ENCODE measurements at places on chromosomes 4 and X. TPM values are rescaled to one million over a fixed set of nuclear protein-coding genes. Genes with fewer than 3 reads are reported as not detected.

GRCh38 chr4:110518889-110519490 lies 43.0 kb downstream of the ENPEP start:
- H3K36me3 ChIP-seq: no peaks in the 10 kb centered on the region
- peaks cover 17% of the 10 kb centered on the region for H3K4me1 ChIP-seq
- H3K27ac ChIP-seq: no peak overlapping the region
- peak; percentile 17 for DNase-seq

SCOC gene
- 32.6 TPM for total RNA-seq

FAT4 gene
- 0.03 TPM for total RNA-seq

GRCh38 chr4:74618166-74618565 lies 173.2 kb downstream of the AREG start:
- H3K4me1 ChIP-seq: no peaks in the 10 kb centered on the region
- no peaks in the 10 kb centered on the region for H3K27me3 ChIP-seq
- no peaks in the 10 kb centered on the region for H3K36me3 ChIP-seq
- DNase-seq: no peak
- H3K27ac ChIP-seq: no peak overlapping the region

DNA sequence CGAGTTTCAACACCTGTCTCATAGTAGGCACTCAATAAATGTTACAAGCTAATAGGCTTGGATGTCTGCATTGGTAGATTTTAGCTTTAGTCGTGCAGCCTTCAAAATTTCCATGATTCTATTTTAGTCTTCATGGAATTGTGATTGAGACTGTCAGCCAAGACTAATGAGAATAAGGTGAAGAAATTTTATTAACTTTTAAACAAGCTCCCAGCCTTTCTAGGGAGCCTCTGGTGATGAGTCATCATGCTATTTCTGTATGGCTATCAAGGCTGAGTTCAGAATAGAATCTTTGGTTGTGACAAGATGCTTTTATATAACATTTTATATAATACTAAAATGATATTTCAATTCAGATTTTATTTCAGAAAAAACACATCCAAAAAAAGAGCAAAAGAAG lies 685.8 kb downstream of the GABRG1 start:
- no peak overlapping the region for H3K27ac ChIP-seq
- no peaks in the 10 kb centered on the region for H3K36me3 ChIP-seq
- H3K4me3 ChIP-seq: no peak overlapping the region
- no peaks in the 10 kb centered on the region for H3K27me3 ChIP-seq
- no peak for DNase-seq
- no peaks in the 10 kb centered on the region for H3K4me1 ChIP-seq

GRCh38 chr4:83208371-83209365 lies 75.9 kb downstream of the COQ2 start:
- no peaks in the 10 kb centered on the region for H3K27me3 ChIP-seq
- no peak overlapping the region for H3K4me3 ChIP-seq
- H3K36me3 ChIP-seq: no peaks in the 10 kb centered on the region
- peaks cover 55% of the 10 kb centered on the region for H3K4me1 ChIP-seq
- peak overlapping the region; percentile 63 for H3K27ac ChIP-seq

- H3K4me3 ChIP-seq: no peak overlapping the region
- H3K4me1 ChIP-seq: no peaks in the 10 kb centered on the region
- DNase-seq: no peak
- no peak overlapping the region for H3K27ac ChIP-seq
- H3K36me3 ChIP-seq: no peaks in the 10 kb centered on the region
Measured at GRCh38 chr4:138696771-138697170, 318.8 kb upstream of the NOCT start.

DNA sequence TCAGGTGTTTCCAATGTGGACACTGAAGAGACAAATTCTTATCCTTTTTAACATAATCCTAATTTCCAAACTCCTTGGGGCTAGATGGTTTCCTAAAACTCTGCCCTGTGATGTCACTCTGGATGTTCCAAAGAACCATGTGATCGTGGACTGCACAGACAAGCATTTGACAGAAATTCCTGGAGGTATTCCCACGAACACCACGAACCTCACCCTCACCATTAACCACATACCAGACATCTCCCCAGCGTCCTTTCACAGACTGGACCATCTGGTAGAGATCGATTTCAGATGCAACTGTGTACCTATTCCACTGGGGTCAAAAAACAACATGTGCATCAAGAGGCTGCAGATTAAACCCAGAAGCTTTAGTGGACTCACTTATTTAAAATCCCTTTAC lies 18.6 kb downstream of the TLR7 start:
- H3K4me3 ChIP-seq: no peak overlapping the region
- H3K27ac ChIP-seq: no peak overlapping the region
- H3K27me3 ChIP-seq: peaks cover 5% of the 10 kb centered on the region
- H3K4me1 ChIP-seq: peaks cover under 1% of the 10 kb centered on the region

DNA sequence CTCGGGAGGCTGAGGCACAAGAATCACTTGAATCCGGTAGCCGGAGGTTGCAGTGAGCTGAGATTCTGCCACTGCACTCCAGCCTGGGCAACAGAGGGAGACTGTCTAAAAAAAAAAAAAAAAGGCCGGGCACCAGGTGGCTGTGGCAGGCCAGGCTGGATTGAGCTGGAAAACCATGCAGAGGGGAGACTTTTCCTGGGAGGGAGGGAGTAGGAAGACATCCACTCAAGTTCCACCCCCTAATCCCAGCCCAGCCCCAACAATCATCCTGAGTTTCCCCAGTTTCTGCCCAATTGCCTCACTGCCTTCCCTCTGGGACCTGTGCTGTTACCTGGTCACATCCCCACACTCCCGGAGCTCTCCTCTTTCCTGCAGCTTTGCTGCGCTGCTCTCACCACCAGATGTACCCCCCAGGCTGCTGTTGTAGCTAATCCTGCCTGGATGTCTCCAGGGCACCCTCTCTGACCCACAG lies 9.0 kb upstream of the TSPYL2 start:
- peak overlapping the region; percentile 92 for H3K27ac ChIP-seq
- DNase-seq: no peak
- no peaks in the 10 kb centered on the region for H3K27me3 ChIP-seq
- no peak overlapping the region for H3K4me3 ChIP-seq
- no peaks in the 10 kb centered on the region for H3K36me3 ChIP-seq
- H3K4me1 ChIP-seq: peaks cover 21% of the 10 kb centered on the region

- DNase-seq: no peak
- peak overlapping the region; percentile 72 for H3K4me3 ChIP-seq
- H3K27me3 ChIP-seq: peaks cover 3% of the 10 kb centered on the region
- peaks cover 6% of the 10 kb centered on the region for H3K4me1 ChIP-seq
- H3K27ac ChIP-seq: no peak overlapping the region
- no peaks in the 10 kb centered on the region for H3K36me3 ChIP-seq
Measured at GRCh38 chrX:129540722-129541184, 694 bp downstream of the OCRL start.

DNA sequence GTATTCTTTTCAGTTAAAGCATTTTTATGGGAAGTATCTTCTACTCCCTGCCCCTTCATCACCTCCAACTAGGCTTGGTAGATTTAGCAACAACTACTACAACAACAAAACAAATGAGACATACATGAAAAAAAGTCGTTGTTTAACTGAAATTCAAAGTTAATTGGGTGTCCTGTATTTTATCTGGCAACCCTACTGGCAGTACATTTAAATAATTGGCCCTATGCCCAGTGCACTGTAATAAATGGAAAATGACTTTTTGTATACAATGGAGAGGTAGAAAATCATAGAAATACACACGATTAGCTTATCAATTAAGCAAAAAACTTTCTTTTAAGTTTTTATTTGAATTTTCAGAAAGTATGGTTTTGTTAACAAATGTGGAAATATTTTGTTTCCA lies 21.4 kb upstream of the CLGN start:
- H3K4me1 ChIP-seq: no peaks in the 10 kb centered on the region
- no peak for DNase-seq
- no peak overlapping the region for H3K27ac ChIP-seq
- no peak overlapping the region for H3K4me3 ChIP-seq

- no peaks in the 10 kb centered on the region for H3K36me3 ChIP-seq
- H3K4me1 ChIP-seq: peaks cover 2% of the 10 kb centered on the region
- DNase-seq: no peak
- no peak overlapping the region for H3K4me3 ChIP-seq
- H3K27me3 ChIP-seq: peaks cover 6% of the 10 kb centered on the region
Measured at GRCh38 chr4:7327341-7327885, 107.3 kb downstream of the PSAPL1 start.

PPP1R2C gene
- total RNA-seq: not detected

GRCh38 chrX:26871967-26872366 lies 591.2 kb downstream of the PPP4R3C start:
- DNase-seq: no peak
- H3K27me3 ChIP-seq: no peaks in the 10 kb centered on the region
- H3K36me3 ChIP-seq: no peaks in the 10 kb centered on the region
- H3K4me1 ChIP-seq: no peaks in the 10 kb centered on the region
- H3K27ac ChIP-seq: no peak overlapping the region

NUP62CL gene
- total RNA-seq: 5.7 TPM

PSAPL1 gene
- not detected for total RNA-seq

GRCh38 chr4:83454686-83455085 lies 937 bp downstream of the HELQ start:
- peak overlapping the region; percentile 100 for H3K27ac ChIP-seq
- no peak for DNase-seq
- H3K4me3 ChIP-seq: peak overlapping the region; percentile 100
- peaks cover 19% of the 10 kb centered on the region for H3K36me3 ChIP-seq
- H3K27me3 ChIP-seq: no peaks in the 10 kb centered on the region

GYG2 gene
- total RNA-seq: not detected

NDUFC1 gene
- total RNA-seq: 28.1 TPM

DNA sequence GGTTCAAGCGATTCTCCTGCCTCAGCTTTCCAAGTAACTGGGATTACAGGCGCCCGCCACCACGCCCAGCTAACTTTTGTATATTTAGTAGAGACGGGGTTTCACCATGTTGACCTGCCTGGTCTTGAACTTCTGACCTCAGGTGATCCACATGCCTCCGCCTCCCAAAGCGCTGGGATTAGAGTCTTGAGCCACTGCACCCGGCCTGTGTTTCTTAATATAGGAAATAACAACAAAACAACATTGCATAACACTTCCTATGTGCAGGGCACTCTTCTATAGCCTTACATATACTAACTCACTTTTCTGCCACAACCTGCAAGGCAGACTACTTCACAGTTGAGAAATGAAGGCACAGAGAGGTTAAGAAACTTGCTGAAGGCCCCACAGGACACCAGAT lies 12.8 kb upstream of the TMEM131L start:
- H3K36me3 ChIP-seq: no peaks in the 10 kb centered on the region
- H3K4me1 ChIP-seq: peaks cover 30% of the 10 kb centered on the region
- no peak for DNase-seq

DNA sequence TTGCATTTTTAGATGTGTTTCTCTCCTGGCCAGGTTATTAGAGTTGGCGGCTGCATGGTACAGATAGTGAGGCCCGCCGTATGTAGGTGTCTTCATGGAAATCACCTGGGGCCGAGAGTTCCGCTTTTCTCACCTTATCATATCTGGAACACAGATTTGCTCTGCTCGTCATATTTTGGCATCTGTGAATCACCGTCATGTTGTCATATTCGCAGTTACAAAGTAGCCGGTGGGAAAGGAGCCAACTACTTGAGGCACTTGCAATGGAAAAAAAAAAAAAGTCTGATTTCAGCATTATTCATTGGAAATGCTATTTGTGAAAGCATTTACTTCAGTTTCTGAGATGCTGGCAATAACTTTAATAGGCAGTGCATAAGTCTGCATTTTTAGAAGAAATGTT lies 1715.2 kb upstream of the TENM3 start:
- no peaks in the 10 kb centered on the region for H3K27me3 ChIP-seq
- DNase-seq: no peak
- no peaks in the 10 kb centered on the region for H3K4me1 ChIP-seq
- H3K36me3 ChIP-seq: no peaks in the 10 kb centered on the region
- no peak overlapping the region for H3K27ac ChIP-seq
- no peak overlapping the region for H3K4me3 ChIP-seq

FAM47C gene
- not detected for total RNA-seq

MAGIX gene
- 1.2 TPM for total RNA-seq

DNA sequence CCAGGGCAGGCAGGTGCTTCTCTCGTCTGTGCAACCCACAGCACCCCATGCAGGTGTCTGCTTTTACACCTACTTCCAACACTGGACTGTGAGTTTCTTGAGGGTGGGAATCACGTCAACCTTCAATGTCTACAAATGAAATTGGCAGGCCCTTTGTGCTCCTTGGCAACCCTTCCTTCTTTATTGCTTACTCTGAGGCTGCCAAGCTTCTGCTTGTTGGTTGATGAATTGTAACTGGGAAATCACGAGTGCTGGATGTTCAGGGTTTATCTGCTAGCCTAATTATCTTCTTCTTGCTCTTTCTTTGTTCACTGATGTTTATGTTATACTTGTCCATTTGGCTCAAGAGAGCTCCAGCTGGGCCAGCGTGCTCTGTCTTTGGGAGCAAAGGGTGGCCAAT lies 2.5 kb upstream of the DGAT2L6 start:
- H3K4me3 ChIP-seq: no peak overlapping the region
- no peaks in the 10 kb centered on the region for H3K4me1 ChIP-seq
- no peaks in the 10 kb centered on the region for H3K27me3 ChIP-seq
- H3K27ac ChIP-seq: no peak overlapping the region
- no peaks in the 10 kb centered on the region for H3K36me3 ChIP-seq

DNA sequence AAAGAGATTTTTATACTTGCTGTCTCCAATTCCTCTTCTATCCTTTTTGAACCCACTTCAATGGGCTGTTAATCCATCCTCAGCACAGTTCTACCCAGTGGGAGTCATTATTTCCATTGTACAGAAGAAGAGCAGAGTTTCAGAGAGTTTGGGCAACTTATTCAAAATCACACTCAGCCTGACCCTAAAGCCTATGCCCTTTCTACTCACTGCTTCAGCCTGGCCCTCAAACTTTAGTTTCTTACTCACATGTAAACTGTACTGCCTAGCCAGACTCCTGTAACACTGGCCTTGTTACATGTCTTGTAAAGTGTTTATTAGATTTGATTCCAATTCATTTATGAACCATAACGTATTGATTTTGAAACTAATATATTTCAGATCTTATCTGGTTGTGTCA lies 25.1 kb upstream of the USO1 start:
- peak overlapping the region; percentile 94 for H3K27ac ChIP-seq
- H3K4me1 ChIP-seq: peaks cover 39% of the 10 kb centered on the region
- H3K27me3 ChIP-seq: no peaks in the 10 kb centered on the region

DNA sequence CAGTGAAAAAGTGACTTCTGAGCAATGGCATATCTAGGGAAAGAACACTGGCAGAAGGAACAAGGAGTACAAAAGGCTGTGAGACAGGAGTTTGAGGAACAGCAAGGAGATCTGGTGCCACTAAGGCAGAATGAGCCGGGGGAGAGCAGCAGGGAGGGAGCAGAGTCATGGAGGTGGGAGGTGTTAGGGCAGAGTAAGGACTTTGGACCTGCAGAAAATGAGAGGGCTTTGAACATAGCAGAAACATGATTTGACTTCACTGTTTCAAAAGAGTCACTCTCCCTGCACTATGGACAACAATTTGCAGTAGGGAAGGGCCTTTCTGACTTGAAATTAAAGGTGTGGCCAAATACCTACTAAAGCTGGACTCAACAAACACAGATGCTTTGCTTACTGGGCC lies 356.2 kb downstream of the ADGRL3 start:
- no peak overlapping the region for H3K4me3 ChIP-seq
- H3K27ac ChIP-seq: no peak overlapping the region
- DNase-seq: no peak
- no peaks in the 10 kb centered on the region for H3K36me3 ChIP-seq
- no peaks in the 10 kb centered on the region for H3K4me1 ChIP-seq
- H3K27me3 ChIP-seq: no peaks in the 10 kb centered on the region

GRCh38 chr4:52037689-52038102 lies 403 bp downstream of the SGCB start:
- peak overlapping the region; percentile 87 for H3K27ac ChIP-seq
- no peaks in the 10 kb centered on the region for H3K36me3 ChIP-seq
- peaks cover 15% of the 10 kb centered on the region for H3K4me1 ChIP-seq
- peak; percentile 4 for DNase-seq
- H3K27me3 ChIP-seq: peaks cover 14% of the 10 kb centered on the region
- peak overlapping the region; percentile 79 for H3K4me3 ChIP-seq

ADH1C gene
- not detected for total RNA-seq

NBDY gene
- total RNA-seq: 30.9 TPM

GRCh38 chr4:113444386-113444785 lies 317.2 kb downstream of the CAMK2D start:
- H3K4me3 ChIP-seq: no peak overlapping the region
- DNase-seq: no peak
- peaks cover 2% of the 10 kb centered on the region for H3K36me3 ChIP-seq
- H3K27me3 ChIP-seq: peaks cover 11% of the 10 kb centered on the region
- H3K4me1 ChIP-seq: peaks cover 3% of the 10 kb centered on the region
